RPMI8226 (cell line): ENCODE measurements at places on chromosomes 16 and 17.

DNA sequence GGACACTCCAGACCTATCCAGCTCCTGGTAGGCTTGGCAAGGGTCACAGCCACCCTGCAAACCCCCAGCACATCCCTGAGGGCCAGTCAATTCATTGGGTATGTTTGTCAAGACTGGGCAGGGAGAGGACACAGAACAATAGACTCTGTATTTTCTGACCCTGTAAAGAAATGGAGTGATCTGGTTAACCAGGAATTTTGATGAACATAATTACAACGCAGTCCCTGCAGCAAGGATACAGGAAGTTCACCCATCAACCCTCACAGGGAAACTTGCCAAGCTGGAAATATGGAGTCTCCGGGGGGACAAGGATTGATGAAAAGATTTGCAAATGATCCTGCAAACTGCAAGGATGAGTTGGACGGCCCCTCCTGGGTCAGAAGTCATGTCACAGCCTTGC lies 126.1 kb upstream of the RCVRN start:
- no peak for DNase-seq

DNA sequence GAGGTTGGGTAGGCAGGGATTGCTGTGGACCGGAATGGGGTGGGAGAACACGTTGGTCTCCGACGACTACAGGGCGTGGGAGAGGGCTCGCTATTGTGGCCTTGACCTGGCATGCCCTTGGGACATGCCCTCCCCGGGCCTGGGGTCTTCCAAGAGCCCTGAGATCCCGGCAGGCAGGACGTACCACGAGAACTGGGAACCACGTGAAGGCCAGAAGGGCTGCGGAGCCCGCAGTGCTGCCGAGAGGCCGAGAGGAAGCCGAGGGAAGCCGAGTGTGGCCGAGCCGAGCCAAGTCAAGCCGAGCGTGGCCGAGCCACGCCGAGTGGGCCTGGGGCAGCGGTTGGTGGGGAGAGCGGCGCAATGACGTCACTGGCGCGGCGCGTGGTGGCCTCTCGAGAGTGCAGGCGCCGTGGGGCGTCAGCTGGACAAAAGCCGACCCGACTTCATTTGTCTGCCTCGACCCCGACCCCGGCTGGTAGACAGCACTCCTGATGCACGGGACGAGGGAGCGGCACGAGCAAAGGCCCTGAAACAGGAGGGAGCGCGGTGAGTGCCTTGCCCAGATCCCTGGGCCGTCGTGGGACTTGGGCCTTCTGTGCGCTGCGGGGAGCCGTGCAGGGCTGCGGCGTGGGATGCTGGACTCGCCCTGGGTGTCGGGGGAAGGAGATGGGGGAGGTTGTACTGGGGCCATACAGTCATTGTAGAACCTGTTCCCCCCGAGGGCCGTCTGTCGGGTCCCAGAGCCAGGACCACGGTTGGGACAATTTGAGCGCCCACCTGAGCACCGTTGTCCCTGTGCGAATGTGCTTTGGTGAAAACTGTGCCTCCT lies 6.6 kb downstream of the SOCS1 start:
- DNase-seq = no peak

GRCh38 chr17:22272363-22273146 lies 580.2 kb downstream of the KCNJ18 start:
- DNase-seq = no peak

DNA sequence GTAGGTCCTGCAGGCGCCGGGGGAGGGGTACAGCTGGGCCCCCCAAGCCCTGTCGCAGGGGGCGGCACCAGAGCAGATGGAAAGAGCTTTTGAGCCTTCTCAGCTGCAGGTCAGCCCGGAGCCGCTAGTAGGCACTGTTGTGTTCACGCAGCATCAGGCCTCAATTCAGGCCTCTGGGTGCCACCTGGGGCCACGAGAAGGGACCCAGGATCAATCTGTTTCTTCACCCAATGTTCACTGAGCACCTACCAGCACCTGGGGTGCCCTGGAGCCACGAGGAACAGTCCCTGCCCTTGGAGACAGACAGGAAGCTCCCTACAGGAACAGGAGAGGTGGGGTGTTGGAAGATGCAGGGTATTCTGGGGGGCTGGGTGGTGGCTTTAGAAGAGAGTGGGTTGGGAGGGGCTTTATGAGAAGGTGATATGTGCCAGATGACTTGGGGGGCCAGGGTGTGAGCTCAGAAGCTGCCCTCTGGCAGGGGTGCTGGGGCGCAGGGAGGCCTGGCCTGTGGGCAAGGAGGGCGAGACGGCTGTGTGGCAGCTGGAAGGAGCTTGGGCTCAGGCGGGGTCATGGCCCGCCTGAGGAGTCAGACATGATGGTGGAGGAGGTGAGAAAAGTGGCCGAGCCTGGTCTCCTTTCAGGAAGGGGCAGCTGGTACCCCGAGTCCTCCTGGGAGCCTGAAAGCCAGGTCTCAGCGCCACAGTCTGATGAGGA lies 121.9 kb upstream of the GSE1 start:
- peak; percentile 50 for DNase-seq

- peak; percentile 27 for DNase-seq
Observed at GRCh38 chr16:82033006-82033405, 2.0 kb upstream of the HSD17B2 start.

- DNase-seq = no peak
Observed at GRCh38 chr17:1360975-1361374, 39.0 kb downstream of the YWHAE start.

DNA sequence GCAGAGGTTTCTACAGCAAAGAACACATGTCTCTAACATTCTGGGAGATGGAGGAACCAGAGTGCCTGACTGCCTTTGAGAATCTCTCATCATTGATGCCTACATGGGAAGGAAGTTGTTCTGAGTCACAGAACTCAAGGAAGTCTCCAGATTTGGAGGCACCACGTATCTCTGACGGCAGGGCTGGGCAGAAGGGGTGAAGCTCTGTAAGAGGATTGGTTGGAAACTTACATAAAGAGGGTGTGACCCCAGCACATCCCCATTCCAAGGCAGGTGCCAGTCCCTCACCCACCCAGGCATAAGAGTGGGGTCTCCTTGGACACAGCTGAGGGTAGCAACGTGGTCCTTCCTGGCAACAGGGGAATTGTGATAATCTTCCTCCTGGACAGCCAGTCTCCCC lies 17.4 kb downstream of the TNFRSF13B start:
- no peak for DNase-seq

- peak; percentile 21 for DNase-seq
Observed at GRCh38 chr17:81060416-81060815, 25.5 kb downstream of the BAIAP2 start.

DNA sequence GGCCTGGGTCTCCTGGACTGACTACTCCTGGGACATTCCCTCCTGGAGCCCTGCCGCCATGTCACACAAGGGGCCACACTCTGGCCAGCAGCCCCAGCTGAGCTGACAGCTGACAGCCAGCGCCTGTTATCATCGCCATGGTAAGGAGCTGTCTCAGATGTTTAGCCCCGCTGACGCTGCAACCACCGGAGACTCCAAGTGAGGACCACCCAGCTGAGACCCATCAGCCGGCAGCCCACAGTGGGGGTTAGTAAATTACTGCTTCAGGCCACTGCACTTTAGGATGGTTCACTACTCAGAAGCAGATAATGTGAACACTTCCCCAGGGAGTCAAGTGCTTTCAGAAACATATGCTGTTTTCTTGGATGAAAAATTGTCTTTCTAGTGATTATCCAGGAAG lies 14.6 kb upstream of the SPHK1 start:
- no peak for DNase-seq

DNA sequence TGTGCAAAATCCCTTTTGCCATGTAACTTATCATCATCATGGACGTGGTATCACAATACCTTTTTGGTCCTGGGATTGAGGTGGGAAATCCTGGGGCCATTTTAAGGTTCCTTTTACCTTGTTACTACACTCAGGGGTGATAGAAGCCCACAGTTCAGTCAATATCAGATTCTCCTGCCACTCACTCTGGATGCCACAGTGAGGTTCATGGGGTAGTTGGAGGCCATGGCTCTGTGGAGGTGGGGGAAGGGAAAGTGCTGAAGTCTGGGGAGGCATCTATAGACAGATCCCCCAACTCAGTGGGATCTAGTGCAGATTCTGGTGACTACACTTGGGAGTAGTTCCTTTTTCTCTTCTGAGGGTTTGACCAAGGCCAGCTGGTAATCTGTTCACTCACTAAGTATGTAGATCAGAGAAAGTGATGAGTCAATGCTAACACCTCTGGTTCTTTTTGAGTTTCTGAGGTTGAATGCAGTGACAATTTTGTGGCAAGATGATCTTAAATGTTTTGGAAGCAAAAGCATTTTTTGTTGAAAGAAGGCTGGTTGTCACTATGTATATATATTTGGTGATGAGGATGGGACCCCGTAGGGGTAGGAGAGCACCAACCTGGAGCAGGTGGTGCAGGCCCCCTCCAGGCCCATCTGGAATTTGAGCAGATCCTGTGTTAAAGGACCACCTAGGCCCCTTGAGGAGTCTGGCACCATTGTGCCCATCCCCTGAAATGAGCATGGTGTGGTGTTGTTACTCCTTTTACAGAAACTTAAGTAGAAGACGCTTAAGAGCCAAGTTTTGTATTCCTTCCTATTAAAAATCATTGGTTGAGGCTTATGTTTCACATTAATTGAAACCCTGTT lies 18.8 kb upstream of the IRF8 start:
- peak; percentile 20 for DNase-seq

- DNase-seq = peak; percentile 25
Observed at GRCh38 chr17:11144358-11145233, 96.4 kb upstream of the SHISA6 start.

- peak; percentile 39 for DNase-seq
Observed at GRCh38 chr17:30363715-30364202, 15.0 kb upstream of the CPD start.

DNA sequence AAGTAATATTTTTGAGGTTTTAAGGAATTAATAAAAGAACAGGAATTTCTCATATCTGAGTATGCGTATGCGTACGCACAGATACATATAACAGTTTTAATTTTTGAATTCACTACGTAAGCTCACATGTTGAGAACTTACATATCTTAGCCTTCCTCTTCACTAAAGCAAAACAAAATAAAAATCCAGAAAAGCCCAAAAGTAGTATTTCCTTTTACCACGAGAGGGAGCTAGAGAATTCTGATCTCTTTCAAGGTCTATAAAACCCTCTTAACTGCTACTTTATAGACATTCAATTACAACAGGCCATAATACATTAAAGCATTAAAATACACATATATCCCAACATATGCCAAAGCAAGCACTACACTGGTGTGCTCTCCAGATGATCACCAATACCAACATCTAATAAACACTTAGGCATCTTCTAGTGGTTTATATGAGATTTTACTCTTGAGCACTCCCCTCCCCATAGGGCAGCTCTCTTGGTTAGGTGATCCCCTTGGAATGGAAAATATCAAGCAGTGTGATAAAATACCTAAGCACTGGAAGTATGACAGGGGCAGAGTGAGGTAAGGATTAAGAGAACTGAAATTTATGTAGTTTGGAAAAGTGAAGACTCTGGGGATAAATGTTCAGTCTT lies 94.0 kb downstream of the SKAP1 start:
- peak; percentile 67 for DNase-seq

DNA sequence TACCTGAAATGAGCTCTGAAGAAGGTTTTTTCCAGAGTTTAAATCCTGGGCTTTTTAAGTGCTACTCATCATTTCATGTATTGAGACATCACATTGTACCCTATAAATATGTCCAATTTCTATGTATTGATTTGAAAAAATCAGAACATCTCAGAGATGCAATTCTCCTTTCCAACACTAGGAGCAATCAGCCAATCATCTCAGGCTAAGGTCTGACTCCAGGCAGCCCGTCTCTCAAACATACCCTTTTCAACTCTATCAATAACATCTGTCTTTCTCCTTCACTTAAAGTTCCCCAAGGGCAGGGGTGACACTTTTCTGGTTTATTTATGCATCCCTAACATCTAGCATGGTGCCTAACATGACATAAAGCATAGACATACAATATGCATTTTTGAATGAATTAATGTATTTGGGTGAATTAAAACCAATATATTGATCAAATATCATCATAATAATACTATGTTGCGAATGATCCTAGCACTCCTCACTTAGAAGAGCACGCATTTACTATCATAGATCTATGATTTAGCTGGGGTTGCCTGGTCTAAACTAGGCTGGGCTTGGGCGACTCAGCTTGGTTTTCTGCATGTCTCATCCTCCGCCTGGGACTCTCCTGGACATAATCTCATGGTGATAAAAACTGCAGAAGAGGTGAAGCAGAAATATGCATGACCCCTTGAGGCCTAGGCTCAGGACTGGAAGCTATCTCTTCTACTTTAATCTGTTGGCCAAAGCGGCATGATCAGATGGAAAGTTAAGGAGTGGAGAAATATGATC lies 5.2 kb upstream of the CDH11 start:
- DNase-seq = no peak

GRCh38 chr17:33684735-33685134 lies 391.6 kb upstream of the ASIC2 start:
- no peak for DNase-seq

GRCh38 chr17:44955674-44956425 lies 8.3 kb upstream of the KIF18B start:
- DNase-seq = peak; percentile 1

- no peak for DNase-seq
Observed at GRCh38 chr17:49549311-49549605, 26.4 kb upstream of the NXPH3 start.
